ENCODE measurements at places on chromosomes 5 and 9.
A peak's percentile ranks its signal among the peaks of the same experiment; 100 is the strongest.

- no peak overlapping the region for H3K27ac ChIP-seq
- no peaks in the 10 kb centered on the region for H3K27me3 ChIP-seq
- no peak for DNase-seq
These were observed 50.5 kb downstream of the RALGPS1 start for GRCh38 chr9:126965077-126965476.

GRCh38 chr5:95669540-95669939 lies 13.3 kb downstream of the SPATA9 start:
- no peaks in the 10 kb centered on the region for H3K27me3 ChIP-seq
- no peak overlapping the region for H3K4me3 ChIP-seq
- H3K27ac ChIP-seq: no peak overlapping the region
- no peaks in the 10 kb centered on the region for H3K4me1 ChIP-seq
- H3K36me3 ChIP-seq: no peaks in the 10 kb centered on the region

DNA sequence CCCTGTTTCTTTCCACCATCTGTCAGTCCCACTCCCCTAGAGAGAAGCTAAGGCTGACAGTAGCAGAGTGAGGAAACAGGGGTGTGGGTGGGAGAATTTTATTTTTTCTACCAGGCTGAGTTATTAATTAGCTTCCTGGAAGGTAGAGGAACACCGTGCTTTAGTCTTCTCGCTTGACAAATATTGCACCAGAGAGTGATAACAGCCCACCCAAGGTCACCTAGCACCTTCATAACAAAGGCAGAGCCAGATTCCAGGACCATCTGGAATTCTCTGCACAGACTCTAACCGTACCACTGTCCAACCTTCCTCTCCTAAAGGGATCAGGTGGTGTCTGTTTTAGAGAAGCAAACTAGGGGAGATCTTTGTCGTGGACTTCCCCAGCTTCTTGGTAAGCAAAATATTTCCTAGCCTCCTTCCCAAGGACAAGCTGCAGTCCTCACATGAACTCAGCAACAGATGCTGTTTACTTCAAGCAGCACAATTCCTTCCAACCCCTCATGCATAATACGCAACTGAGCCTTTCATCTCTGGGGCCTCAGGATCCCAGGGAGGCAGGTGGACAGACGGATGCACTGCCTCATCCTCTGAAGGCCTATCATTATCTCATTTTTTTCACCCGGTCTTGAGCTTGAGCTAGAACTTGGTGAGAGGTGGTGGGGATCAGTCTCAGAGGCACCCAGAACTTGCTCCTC lies 308.7 kb upstream of the BRINP1 start:
- H3K27ac ChIP-seq: no peak overlapping the region
- no peaks in the 10 kb centered on the region for H3K4me1 ChIP-seq
- H3K4me3 ChIP-seq: no peak overlapping the region
- no peaks in the 10 kb centered on the region for H3K27me3 ChIP-seq
- H3K36me3 ChIP-seq: no peaks in the 10 kb centered on the region

- no peak for DNase-seq
- H3K36me3 ChIP-seq: no peaks in the 10 kb centered on the region
- H3K27ac ChIP-seq: no peak overlapping the region
- no peak overlapping the region for H3K4me3 ChIP-seq
- H3K4me1 ChIP-seq: peaks cover 25% of the 10 kb centered on the region
- no peaks in the 10 kb centered on the region for H3K27me3 ChIP-seq
These were observed 171.9 kb downstream of the MAPKAP1 start for GRCh38 chr9:125534971-125535701.

DNA sequence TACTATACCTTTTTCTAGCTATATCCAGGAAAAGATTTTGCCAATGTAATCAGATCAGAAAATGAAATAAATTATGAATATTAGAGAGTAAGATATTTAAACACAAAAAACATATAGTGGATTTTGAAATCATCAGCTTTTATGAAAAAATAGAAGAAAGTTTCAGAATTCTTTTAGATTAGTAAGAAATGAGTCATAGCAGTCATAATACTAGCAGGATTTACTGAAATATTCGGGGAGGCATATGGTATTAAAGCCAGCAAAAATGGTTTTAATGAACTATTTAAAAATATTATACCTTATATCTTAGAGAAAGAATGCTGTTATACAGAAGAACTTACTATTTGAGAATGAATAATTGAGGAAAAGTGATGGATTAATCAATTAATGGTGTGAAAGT lies 303.6 kb upstream of the NUDT12 start:
- H3K4me1 ChIP-seq: no peaks in the 10 kb centered on the region
- H3K36me3 ChIP-seq: no peaks in the 10 kb centered on the region
- no peak for DNase-seq
- H3K27ac ChIP-seq: no peak overlapping the region
- H3K27me3 ChIP-seq: no peaks in the 10 kb centered on the region

DNA sequence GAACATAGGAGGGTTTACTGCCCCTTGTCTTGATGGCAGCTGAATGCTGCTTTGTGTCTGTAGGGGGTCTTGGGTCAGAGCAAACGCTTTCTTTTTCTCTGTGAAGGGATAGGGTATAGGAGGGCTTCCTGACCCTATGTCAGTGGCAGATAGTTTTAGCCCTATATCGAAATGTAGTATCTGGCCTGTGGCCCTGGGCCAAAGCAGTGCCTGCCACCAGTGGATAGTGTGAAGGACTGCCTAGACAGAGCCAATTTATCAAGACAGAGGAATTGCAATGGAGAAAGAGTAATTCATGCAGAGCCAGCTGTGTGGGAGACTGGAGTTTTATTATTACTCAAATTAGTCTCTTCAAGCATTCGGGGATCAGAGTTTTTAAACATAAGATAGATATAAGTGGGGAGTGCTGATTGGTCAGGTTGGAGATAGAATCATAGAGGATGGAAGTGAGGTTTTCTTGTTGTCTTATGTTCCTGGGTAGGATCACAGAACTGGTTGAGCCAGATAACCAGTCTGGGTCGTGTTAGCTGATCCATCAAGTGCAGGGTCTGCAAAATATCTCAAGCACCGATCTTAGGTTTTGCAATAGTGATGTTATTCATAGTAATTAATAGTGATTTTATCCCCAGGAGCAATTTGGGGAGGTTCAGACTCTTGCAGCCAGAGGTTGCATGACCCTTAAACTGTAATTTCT lies 178.5 kb downstream of the GDNF start:
- H3K4me1 ChIP-seq: peaks cover 9% of the 10 kb centered on the region
- DNase-seq: no peak
- no peaks in the 10 kb centered on the region for H3K36me3 ChIP-seq
- H3K27ac ChIP-seq: no peak overlapping the region
- no peak overlapping the region for H3K4me3 ChIP-seq

DNA sequence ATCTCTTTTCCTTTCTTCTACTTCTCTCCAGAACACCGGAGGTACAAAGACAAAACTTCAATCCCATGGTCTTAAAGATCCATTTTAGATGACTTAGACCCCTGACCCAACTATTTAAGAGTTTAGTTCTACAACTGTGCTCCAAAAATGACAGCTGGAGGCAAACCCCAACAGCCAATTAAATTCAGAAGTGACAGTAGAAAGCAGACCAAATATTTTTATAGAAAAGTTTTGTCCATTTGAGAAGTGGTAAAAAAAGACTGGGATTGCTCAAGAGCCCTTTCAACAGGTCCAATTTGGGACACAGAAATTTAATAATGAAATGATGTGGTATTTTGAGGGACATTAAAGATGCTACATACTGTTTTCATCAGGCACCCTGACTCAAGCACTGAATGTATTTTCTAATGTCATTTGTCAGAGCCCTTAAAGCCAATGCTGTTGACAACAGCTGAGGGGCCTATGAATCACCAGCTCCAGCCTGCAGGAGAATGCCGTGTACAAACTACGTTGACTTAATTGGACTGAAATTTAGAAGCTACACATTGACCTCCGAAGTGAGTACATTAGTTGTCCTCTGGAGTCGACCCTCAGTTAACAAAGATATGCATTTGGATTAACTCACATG lies 147.5 kb upstream of the PIK3R1 start:
- H3K27ac ChIP-seq: peak overlapping the region; percentile 56
- DNase-seq: no peak
- H3K4me1 ChIP-seq: peaks cover 4% of the 10 kb centered on the region
- no peak overlapping the region for H3K4me3 ChIP-seq
- no peaks in the 10 kb centered on the region for H3K27me3 ChIP-seq
- no peaks in the 10 kb centered on the region for H3K36me3 ChIP-seq

GRCh38 chr5:77852514-77853352 lies 76.6 kb upstream of the TBCA start:
- no peak overlapping the region for H3K27ac ChIP-seq
- peak overlapping the region; percentile 57 for H3K4me3 ChIP-seq
- peaks cover 21% of the 10 kb centered on the region for H3K4me1 ChIP-seq
- no peaks in the 10 kb centered on the region for H3K36me3 ChIP-seq

DNA sequence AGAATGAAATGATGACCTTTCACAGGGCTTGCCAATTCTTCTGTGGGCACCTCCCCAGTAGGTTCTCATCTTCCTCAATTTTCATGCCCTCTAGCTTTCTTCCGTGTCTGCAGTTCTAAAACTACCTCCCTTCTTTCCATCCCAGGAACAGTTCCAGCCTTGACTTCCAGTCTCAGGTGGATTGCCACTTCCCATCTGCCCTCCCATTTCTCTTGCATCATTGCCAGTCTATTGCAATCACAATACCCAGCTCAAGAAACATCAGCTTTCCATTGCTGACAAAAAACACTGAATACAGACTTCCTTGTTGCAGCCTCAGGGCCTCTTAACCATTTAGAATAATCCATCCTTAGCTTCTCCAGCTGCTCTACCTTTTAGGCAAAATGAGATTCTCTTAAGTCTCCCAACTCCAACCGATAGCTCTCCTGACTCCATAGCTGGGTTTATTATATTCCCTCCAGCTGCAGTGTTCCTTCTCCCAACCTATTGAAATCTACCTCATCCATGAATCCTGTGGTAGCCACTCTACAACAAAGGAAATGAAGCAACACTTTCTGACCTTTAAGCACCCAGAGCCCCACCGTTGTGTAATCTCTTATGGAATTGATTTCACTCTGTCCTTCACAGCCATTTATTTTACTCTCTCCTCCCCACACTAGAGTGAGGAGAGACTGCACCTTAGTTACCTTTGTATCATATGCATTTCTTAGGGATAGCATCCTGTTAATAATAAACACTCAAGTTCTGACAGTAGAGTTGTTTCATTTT lies 75.6 kb upstream of the PCA3 start:
- no peaks in the 10 kb centered on the region for H3K36me3 ChIP-seq

DNA sequence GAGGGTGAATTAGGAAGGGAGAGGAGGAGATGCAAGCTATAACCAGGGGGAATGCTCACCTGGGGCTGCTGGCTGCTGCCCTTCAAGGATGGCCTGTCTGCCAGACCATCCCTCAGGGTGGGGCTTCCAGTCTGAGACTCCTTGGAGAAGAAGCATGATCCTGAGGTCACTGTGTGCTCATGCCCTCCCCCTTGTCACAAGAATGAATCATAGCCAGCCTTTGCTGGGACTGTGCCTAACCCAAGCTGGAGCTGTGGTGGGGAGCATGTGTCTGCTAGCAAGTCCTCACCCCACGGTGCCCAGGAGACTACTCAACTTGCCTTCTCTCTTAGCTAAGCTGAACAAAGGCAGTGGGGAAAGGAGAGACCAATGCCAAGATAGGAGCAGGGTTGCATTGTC lies 463.6 kb downstream of the SPOCK1 start:
- no peaks in the 10 kb centered on the region for H3K36me3 ChIP-seq
- no peak overlapping the region for H3K27ac ChIP-seq
- H3K4me1 ChIP-seq: no peaks in the 10 kb centered on the region
- H3K4me3 ChIP-seq: no peak overlapping the region

DNA sequence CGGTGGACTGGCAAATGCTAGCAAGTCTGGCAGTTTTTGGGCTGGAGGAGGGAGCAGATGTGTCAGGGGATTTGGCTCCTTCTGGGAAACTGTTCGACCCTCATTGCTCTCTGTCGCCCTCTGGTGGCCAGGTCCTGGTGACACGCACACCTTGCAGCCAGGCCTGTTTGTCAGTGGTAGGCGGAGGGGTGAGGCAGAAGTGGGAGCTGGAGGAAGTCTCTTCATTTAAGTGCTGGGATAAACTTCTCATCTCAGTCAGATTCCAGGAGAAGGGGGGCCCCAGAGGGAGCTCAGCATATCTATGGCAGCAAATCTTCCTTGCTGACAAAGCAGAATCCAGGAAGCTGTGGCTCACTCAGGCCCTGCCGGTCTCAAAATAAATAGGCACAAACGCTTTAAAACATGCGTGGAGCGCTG lies 326.5 kb downstream of the ZSWIM6 start:
- no peak overlapping the region for H3K27ac ChIP-seq
- DNase-seq: peak; percentile 84
- H3K36me3 ChIP-seq: no peaks in the 10 kb centered on the region
- H3K4me3 ChIP-seq: no peak overlapping the region

DNA sequence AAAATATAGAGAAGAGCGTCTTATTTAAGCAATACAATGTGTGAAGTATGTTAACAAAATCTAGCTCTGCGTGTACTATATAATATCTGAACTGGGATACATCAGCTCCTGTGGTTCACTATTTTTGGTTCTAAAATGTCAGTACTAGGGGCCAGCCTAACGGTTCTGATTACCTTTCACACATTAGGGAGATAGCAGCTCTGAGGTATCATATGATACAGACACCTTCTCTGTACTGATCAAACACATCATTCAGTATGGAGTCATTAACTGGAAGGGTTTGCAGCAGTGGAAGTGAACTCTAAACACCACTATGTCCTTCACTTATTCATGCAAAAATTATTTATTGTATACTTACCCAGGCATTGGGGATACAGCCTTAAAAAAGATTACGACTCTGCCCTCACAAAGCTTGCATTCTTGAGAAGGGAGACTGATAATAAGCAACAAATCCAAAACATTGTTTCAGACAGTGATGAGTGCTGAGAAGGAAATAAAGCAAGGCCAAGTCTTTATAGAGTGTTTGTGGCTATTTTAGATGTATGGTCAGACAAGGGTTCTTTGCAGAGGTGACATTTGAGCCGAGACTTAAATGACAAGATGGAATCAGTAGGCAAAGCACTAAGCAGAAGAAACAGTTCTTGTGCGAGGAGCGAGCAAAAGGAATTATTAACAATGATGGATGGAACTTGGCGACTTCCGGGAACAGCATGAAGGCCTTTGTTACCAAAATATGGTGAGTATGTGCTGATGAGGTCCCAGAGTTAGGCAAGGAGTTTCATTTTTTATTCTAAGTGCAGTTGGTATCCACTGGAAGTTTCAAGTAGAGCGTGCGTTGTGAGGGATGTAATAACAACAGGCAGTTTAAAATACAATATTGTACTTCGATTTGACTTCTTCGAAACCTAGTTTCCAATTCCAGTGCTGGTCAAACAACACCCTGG lies 1.8 kb upstream of the LNPEP start:
- H3K27ac ChIP-seq: peak overlapping the region; percentile 94
- no peaks in the 10 kb centered on the region for H3K36me3 ChIP-seq
- peak overlapping the region; percentile 94 for H3K4me3 ChIP-seq

DNA sequence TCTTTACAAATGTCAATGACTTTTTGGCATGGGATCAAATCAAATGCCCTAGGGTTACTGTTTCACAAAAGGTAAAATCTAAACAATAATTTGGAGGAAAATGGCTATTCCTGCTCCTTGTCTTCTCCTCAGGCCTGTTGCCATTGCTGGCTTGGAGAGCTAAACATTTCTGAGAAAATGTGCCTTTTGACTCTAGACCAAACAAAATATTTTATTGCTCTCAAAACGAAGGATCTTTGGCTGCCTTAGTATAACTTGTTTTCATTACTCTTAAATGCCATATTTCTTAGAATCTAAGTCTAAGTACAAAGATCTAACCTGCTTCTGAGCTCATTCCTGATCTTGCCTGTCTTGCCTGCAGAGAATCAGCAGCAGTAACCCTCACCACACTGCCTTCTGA lies 116.6 kb downstream of the MUSK start:
- H3K36me3 ChIP-seq: no peaks in the 10 kb centered on the region
- H3K27me3 ChIP-seq: no peaks in the 10 kb centered on the region
- H3K4me1 ChIP-seq: no peaks in the 10 kb centered on the region
